AG10803 (cell line): ENCODE measurements at places on chromosomes 2 and 18.

DNA sequence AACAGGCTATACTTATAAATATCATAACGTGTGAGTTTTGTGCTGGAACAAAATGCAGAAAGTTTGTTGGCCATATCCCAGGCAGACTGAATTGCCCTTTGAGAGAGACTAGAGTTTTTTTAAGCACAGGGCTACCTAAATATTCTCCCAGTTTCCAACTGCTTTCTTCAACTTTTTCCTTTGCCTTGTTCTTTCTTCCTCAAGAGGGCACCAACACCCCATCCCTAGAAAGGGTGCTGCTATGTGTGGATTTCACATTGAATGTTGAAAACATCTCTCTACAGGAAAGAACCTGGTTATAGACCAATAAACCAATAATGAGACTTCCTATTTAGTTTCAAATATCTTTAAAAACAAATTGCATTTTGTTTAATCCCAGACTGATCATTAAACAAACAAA is 87.9 kb downstream of the ICOS start:
- peak; percentile 30 for DNase-seq

DNA sequence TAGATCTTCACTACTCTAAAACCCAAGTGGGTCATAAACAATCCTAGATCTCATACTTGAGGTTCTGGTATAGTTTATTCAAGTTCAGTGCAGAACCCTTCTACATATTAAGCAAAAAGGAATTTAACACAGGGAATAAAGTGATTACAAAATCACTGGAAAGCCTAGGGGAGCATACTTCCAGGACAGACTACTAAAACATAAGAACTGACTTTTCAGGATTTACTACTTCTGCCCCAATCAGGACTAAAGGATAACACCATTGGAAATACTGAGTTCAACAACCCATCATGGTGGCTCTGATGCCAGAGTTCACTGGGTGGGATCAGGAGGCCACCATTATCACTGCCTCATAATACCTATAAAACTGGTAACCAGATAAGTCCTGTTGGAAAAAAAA is 123.6 kb downstream of the DNAH7 start:
- no peak for DNase-seq

- DNase-seq = no peak
Observed at GRCh38 chr2:88049622-88050021, 6.0 kb downstream of the KRCC1 start.

DNA sequence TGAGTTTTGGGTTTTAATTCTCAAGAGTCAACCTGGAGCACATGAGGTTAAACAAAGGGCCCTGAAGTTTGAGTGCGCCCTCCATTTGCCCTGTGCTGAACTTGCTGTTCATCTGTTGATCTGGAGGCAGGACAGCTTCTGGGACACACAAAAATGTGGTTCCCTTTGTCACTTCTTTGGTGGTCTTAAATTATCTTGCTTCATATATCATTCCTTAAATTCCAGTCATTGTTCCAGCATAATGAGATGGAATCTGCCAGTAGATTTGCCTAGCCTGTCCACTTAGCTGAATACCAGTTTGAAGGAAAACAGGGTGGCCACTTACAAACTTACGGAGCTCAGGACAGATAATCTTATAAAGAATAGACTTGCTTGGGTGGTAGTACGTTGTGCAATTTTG is 916 bp downstream of the CETN1 start:
- DNase-seq = peak; percentile 29

GRCh38 chr2:138035608-138036217 is 71.4 kb downstream of the HNMT start:
- DNase-seq = peak; percentile 67

DNA sequence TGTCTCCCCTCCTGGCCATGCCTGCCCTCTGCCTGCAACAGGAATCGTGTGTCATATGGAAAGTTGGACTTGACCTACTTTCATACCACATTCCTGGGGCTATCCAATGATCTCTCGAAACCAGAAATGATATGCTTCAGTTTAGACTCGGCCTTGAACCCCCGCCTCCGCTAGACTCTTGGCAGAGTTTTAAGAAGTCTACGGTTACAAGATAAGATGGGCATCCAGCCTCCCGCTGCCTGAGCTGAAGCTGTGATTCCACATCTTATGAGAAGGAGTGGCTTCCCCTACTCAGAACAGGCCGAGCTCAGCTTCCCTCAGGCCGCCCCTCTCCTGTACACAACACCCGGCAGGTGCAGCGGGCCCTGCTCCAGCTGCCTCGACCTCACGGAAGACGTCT is 73.9 kb downstream of the MTCL1 start:
- DNase-seq = no peak

GRCh38 chr2:7845332-7845731 is 836.5 kb upstream of the ID2 start:
- peak; percentile 99 for DNase-seq

- no peak for DNase-seq
Observed at GRCh38 chr2:5932556-5933469, 240.6 kb downstream of the SOX11 start.

GRCh38 chr2:71974846-71975245 is 172.8 kb downstream of the CYP26B1 start:
- DNase-seq = peak; percentile 55

GRCh38 chr2:165811592-165812370 is 17.7 kb upstream of the GALNT3 start:
- no peak for DNase-seq

DNA sequence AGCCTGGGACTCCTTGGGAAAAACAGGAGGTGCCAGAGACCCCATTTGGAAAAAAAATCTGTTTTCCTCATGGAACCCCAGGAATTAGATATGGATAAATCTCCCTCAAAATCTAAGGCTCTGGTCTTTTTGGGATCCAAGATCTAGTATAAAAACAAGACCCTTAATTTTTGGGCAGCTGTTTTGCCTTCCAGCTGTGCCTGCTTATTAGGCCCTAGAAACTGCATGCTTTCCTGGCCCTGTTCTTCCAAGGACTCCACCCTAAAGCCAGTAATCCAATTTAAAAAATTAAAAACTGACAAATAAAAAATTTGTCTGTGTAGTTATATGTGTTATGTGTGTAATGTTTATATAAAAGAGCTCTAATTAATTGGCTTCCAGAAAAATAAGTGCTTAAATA is 274.6 kb downstream of the STK39 start:
- no peak for DNase-seq

- DNase-seq = no peak
Observed at GRCh38 chr18:11383381-11383780, 226.0 kb upstream of the SLC35G4 start.

GRCh38 chr2:2887772-2888387 is 489.7 kb downstream of the EIPR1 start:
- no peak for DNase-seq

DNA sequence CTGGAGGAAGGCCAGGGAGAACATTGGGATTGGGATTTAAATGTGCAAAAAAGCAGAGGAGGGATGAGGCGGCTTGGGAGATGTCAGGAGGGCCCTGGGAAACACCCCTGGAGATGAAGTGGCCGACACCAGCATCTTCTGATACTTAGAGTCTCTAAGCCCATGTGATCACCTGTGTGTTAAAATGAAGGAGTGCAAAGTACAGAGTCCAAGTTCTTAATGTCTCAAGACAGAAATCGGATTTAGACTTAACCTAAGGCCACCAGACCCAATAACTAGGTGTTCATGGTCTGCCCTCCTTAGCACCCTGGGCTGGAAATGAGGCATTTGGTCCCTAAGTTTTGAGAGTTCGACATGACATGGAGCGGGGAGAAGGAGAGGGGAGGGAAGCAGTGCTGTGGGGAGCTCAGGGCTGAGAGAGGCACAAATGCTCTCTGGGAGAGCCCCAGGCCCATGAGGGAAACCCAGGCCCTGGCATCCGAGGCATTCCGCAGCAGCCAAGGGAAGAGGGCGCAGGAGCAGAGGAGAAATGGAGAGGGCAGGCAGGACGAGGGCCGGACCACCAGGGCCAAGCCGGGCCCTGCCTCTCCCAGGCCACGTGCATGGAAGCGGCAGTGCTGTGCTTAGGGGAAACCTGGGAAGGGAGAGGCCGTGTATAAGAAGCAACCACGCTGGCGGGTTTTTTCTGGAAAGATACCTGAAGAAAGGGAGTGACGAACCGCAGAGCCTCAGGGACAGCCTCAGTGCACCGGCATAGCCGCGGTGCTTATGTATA is 63.3 kb downstream of the SFXN5 start:
- no peak for DNase-seq

DNA sequence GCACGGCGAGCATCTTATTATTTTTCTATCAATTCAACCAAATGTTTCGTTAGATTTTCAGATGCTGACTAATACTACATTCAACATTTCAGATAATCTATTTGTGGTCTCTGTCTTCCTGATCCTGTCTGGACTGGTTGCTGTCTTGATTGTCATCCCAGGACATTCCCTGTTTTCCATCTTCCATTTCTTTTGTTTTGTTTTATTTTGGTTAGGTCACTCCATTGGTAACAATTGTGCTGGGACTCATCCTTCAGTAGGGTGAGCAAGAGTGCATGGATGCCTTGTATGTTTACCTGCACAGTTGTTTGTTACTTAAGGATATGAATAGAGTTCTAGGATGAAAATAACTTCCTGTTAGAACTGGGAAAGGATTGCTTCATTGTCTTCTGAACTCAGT is 55.9 kb upstream of the ACYP2 start:
- no peak for DNase-seq

DNA sequence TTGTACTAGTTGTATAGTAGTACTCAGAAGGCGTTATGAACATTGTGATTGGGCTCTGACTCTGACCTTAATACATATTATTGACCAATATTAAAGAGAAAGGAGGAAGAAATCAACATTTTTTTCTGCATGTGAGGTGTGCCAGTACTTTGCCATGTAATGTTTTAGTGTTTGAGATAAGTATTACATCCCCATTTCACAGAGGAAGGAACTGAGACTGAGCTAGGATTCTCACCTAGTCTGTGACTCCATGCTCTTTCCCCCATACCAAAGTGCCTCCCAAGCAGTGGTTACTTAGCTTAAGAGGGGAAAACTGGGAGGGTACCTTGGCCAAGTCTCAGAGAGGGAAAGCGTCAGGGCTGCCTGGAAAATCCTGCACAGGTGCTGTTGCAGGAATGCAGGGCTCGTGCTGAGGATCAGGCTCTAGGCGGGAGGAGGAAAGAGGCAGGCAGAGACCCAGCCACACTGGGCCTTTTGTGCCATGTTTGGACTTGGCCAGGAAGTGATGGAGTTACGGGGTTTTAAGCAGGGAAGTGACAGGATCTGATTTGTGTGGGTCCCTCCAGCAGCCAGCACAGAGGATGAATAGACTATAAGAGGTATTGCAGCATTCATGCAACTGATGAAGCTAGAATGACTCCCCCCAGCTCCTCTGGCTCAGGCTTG is 1.7 kb downstream of the PNKD start:
- no peak for DNase-seq

DNA sequence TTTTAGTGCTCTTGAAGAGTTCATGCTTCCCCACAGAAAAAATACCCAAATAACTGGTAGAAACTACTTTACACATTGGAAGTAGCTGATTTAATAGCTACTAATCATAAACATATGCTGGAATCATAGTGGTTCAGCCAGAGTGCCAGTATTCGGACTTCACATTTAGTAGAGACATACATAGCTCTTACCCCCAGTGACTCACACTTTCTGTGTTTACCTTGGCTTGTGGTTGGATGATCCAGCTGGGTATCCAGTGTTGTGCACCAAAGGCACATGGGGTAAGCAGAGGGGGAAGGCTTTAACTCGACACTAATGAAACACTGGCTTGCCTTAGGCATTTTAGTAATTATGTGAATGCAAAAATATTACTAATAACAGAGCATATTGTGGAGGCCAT is 18.1 kb downstream of the ARHGAP28 start:
- peak; percentile 86 for DNase-seq

DNA sequence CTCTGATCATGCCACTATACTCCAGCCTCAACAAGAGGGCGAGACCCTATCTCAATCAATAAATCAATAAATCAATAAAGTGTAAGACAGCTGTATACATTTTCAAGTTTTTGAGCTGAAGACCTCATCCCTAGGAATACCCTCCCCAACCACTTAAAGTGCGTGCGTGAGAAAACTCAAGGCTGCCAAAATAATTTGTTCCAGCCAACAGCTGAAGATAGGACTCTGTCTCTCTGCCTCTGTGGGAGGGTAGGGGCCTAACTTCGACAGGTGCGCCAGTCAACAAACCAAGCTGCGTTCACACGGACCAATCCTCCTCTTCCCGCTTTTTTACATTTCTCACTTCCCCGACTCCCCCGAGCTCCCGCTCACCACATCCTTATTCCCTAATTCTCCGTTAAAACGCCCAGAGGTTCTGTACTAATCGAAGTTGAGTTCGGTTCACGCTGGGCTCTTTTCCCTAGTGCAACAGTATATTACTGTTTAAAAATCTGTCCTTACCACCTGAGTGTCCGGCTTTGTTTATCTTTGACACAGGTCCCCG is 618 bp downstream of the POLR2D start:
- no peak for DNase-seq

DNA sequence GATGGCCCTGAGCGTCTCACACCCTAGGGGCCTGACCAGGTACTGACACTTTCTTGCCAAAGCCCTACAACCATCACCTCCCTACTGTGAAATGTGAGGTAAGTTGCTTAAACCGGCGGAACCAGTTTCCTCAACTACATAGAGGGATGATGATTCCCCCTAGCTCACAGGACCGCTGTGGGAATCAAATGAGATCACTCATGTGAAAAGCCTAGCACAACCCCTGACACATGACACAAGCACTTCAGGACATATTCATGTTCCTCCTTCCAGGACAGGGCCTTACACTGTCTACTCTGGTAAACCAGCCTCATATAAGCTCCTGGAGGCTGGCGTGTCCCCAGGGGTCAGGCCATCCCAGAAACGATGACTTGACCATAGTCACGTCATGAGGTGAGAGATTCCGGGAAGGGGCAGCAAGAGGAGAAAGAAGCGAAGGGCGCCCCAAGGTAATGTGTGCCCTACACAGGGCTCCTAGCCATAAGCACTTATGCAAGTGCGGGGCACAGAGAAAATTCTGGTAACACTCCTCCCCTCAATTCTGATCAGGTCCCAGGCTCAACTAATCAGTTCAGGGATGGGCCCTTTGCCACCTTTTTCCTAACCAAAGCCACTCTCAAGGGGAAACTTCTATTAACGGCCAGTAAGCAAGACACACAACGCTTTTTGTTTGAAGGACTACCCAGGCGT is 49.5 kb downstream of the C2orf42 start:
- peak; percentile 49 for DNase-seq

DNA sequence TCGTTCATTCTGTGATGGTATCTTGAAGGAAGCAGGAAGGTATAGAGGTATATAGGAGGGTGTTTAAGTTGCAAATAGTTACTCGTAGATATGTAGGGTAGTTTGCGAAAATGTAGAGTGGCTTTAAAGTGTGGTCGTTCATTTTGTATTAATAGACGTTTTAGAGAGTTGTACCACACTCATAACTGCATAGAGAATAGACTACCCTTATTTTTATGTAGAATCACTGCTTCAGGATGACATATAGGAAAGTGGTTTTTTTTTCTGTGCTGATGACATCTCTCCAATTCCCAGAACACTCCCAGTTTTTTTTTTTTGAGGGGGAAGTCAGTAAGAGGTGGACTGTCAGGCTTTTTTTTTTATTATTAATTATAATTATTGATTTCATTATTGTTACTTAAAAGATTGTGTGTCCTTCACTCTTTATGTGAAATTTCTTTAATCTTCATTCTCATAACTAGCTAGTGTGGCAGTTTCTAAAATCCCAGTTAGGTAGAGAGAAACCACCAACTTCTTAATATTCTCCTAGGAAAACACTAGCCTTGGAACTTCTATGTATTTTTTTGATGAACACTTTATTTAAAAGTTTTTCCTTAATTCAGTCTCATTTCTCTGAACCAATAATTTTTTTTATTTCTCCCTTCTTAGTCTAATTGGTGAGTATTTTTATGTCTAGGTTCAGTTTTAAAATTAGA is 1.5 kb downstream of the ACTR3 start:
- DNase-seq = no peak
